Common myeloid progenitor, CD34-positive (primary cell): ENCODE measurements at places on chromosomes 5 and 9.

GRCh38 chr5:84032324-84032723, 311.7 kb upstream of the HAPLN1 start:
- no peak for DNase-seq

DNA sequence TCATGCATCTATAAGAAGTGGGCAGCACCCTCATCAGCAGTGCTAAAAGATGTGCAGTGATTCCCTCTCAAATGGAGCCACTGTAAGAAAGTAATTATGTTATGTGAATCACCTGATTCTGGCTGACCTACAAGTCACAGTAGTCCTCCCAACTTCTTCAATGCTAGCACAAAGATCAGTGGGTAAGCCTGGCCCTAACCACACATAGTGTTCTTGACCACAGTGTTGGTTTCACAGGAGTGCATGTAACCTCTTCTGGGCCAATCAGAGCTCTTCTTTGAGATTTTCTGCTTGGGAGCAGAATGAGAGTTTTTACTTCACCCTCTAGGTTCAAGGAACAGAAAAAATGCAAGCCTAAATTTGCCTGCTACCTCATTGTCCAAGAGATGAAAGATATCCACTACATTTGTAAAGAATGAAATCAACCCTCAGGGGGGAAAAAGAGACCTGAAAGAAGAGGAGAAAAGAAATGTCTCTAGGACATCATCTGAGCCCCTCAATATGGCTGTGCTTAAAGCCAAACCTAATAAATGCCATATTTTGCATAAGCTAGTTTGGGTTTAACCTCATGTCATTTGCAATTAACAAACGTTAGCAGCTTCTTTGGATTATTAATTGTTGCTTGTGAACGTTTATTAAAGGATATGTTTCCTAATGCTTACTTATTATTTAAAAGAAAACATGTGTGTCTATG, 65.3 kb upstream of the ADRB2 start:
- no peak for DNase-seq

GRCh38 chr5:58710871-58711270, 128.0 kb downstream of the RAB3C start:
- DNase-seq, result no peak

- DNase-seq, result peak; percentile 91
Measured at GRCh38 chr5:91384671-91385430, 1.7 kb upstream of the ARRDC3 start.

DNA sequence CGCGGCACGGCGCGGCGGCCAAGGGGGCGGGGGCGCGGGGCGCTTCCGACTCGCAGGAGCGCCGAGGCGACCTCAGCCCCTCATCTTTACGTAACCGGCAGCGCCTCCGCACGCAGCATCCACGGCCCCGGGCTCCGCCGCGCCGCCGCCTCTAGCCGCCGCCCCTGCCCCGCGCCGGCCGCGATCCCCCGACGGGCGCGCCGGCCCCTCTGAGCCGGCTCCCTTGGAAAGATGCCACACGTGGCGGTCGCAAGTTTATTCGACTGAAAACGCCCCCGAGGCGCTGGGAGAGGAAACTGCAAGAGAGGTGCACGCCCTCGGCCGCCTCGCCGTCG, 1.0 kb downstream of the KLF9 start:
- peak; percentile 80 for DNase-seq

DNA sequence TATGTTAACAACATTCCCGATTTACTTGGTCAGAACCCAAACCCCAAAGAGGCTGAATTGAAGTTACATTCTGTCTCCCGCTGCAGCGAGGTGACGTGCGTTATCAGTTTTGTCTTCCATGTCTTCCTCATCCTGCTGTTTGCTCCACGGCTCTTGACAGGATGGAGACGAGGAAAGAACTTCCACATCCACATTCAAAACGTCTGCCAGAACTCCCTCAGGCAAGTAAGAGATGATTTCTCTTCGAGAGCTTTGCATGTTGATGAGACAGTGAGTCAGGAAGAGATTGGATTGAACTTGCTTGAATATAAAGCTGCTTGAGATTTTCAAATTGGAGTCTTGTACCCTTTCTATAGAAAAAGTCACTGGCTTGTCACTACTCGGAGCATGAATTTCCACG, 242.6 kb downstream of the AUH start:
- no peak for DNase-seq
